Activated naive CD4-positive, alpha-beta T cell (primary cell): ENCODE measurements at places on chromosomes 7 and 10.

- DNase-seq, result no peak
Observed at GRCh38 chr7:69062020-69062765, 536.1 kb upstream of the AUTS2 start.

GRCh38 chr7:141436575-141437075, 114.6 kb upstream of the AGK start:
- no peak for DNase-seq

DNA sequence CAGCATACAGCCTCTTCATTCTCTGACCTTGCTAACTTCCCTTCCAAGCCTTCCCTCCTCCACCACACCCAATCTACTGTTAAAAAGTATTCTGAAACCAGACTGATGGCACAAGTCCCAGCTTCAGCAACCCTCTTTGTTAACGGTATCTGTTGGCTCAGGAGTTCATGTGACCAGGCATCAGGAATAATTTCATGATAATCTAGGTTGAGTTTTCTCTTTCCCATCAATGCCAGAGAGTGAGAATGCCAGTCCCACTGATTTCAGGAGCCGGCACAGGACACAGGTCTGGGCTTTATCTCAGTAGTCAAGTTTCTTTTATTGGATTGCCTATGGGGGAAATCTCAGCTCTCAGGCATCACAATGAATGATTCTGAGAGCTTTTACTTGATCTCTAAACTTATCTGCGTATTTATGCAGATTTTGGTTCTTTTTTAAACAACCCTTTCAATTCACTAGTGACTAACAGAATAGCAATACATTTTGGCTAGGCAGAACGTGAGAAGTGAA, 231.0 kb upstream of the LYZL1 start:
- no peak for DNase-seq

GRCh38 chr10:61068471-61068870, 124.5 kb upstream of the RHOBTB1 start:
- no peak for DNase-seq

- no peak for DNase-seq
Observed at GRCh38 chr10:34112171-34112782, 702.8 kb downstream of the PARD3 start.

DNA sequence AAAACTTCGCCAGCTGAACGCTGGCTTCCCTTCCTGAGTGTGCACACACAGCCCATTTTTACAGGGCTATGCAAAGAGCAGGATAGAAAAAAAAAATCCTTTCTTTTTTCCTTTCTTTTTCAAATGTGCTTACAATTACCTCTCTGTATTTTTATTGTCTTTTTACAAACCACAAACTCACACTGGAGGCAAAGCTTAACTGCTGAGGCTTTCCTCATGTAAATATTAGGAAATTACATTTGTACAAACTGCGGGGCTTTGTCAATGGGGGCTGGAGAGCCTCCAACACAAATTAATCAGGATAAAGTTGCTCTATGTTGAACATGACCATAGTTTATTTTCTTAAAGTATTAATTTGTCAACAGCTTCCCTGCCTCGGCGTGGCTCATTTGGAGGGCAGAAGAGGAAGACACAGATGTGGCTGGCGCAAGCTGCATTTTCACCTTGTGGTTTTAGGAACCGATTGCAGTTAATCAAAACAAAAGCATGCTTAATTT, 411.7 kb upstream of the MKI67 start:
- no peak for DNase-seq

DNA sequence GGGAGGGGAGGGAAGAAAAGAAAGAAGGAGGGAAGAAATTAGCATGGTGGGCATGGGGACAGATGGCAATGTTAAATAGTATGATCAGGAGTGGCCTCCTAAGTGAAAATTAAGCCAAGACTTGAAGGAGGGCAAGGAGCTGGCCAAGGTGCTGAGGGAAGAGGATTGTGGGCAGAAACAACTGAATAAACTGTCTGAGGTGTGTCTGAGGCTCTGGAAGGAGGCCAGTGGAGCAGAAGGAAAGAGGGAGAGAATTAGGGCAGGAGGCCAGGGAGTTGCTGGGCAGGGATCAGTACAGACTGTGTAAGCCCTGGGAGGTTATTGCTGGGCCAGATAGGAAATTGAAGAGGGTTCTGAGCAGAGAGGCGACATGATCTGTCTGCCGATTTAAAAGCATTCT, 40.6 kb upstream of the VKORC1L1 start:
- DNase-seq, result no peak

- no peak for DNase-seq
Observed at GRCh38 chr7:154869436-154869835, 133.5 kb downstream of the PAXIP1 start.

GRCh38 chr7:155824227-155824886, 12.1 kb upstream of the SHH start:
- no peak for DNase-seq

DNA sequence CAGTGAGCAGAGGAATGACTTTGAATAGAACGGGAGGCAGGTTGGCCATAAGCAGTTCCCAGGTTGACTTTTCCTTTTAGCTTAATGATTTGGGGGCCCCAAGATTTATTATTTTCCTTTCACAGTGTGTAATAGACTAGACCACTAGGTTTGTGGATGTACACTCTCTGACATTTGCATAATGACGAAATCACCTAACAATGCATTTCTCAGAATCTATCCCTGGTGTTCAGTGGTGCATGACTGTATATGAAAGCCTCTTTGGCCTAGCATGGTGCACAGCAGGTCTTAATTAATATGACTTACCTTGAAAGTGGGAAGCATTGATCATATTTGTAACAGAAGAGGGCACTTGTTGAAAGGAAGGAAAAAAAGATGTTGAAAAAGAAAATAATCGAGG, 761.9 kb downstream of the TYW1 start:
- DNase-seq, result no peak

DNA sequence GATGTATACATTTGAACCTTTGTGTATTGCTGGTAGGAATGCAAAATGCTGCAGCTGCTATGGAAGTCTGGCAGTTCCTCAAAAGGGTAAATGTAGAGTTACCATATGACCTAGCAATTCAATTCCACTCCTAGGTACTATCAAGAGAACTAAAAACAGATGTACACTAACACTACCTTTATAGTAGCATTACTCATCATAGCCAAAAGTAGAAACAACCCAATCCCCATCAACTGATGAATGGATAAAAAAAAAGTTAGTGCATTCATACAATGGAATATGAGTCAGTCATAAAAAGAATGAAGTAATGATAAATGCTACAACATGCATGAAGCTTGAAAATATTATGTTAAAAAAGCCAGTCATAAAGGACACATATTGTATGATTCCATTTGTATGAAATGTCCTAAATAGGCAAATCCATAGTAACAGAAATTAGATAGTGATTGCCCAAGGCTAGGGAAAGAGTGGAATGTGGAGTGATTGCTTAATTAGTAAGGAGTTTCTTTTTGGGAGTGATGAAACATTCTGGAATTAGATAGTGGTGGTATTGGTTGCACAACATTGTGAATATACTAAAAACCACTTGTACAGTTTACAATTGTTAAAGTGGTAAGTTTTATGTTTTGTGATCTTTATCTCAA, 96.4 kb upstream of the AOAH start:
- DNase-seq, result no peak

GRCh38 chr10:58932126-58932525, 244.3 kb upstream of the PHYHIPL start:
- no peak for DNase-seq

DNA sequence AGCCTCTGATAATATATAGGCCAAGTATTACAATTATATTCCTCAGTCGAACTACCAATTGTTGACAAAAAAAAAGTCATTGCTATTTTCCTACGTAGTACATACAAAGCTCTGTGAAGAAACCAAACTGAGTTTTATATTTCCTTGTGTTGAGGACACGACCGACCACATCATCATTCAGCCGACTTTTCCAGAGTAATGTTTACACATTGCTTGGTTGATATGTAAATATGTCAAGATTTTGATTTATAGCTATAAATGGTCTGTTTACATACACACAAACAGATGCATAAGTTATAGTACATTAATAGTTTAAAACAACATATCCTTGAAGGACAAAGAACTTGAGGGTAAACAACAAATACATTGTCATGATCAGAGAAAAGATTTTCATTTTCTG, 121.5 kb downstream of the CRPPA start:
- no peak for DNase-seq

DNA sequence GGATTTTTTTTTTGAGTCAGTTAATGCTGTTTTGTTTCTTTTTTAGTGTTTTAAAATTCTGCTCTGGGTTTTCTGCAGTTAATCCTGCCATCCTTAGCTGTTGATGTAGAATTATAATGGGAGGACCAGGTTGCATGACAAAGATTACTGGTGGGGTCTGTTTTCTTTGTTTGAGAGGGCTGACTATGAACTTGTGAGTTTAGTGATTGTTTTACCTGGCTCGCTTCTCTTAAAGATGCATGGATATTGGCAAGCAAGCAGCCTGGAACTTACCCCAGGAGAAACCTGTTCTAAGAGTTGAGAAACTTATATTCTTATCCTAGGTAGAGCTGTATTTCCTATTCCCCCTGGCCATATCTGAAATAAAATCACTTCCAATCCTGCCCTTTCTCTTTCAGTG, 727.8 kb downstream of the GRM8 start:
- no peak for DNase-seq

GRCh38 chr7:87083865-87084519, 24.5 kb upstream of the ELAPOR2 start:
- DNase-seq, result no peak

DNA sequence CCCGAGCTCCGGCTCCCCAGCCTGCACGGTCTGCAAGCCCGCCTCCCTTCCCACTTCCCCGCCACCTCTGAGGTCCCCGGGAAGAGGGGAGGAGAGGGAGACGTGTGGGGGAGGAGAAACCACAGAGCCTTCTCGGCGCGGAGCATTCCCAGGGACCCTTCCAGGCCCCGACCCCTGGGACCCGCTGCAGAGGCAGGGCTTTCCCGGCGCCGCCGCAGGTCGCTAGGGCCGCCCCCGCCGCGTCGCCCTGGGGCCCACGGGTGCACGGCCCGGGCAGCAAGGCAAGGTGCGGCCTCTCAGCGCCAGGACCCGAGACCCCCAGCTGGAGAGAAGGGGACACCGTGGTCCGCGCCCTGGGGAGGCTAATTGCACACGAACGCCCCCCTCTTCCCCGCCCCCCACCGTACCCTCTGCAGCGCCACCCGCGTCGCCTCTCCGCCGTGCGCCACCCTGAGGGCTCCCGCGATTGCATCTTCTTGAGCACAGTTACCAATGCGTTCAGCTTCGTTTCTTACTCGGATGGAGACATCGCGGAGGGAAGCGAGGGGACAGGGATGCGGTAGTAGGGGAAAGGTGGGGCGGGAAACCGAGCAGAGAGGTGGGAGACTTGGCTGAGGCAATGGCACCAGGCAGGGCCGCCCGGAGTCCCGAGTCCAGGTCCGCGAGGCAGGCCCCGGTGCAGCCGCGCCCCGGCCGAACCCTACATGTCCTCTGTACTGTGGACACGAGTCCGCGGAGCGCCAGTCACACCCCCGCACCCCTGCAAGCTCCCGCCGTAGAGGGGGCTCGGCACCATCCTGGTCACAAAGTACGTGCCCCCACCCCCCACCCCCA, 28.9 kb downstream of the SKIDA1 start:
- no peak for DNase-seq

DNA sequence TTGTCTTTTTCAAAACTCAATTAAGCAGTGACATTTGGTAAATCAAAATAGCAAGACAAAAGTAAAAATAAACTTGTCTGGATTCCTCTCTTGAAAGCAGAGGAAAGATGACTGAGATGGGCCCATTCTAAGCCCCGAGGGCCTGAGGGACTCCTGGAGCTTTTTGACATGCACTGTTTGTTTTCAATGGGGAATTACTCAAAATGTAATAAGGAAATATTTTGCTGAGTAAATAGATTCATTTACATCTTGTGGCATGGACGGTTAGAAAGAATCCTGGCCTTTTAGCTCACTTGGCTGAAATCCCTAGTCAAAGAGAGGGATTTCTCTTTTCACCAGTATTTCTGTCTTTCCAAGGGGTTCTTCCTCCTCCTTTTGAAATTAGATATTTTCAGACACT, 108.0 kb downstream of the MKX start:
- DNase-seq, result no peak

DNA sequence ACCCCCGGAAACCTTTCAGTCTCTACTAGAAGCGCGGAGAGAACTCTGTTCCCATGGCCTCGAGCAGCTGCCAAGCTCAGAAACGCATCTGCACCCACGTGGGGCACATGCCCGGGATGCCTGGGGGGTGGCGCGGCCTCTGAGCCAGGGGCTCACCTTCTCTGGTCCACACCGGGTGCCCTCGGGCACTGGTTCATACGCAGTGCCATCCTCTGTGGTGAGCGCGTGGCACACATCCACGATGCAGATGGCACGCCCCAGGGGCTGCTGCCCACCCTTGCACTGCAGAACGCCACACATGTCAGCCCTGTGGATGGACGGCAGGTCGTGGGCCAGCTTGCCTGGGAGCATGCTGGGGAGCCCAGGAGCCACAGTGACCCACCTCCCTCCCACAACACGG, 6.5 kb downstream of the ADAM8 start:
- no peak for DNase-seq

- no peak for DNase-seq
Observed at GRCh38 chr7:96931891-96932290, 73.5 kb upstream of the DLX6 start.

- no peak for DNase-seq
Observed at GRCh38 chr10:2619472-2619871, 447.9 kb upstream of the PFKP start.

GRCh38 chr10:62109587-62110293, 158.9 kb downstream of the RTKN2 start:
- no peak for DNase-seq

GRCh38 chr10:19935176-19935575, 118.9 kb downstream of the PLXDC2 start:
- DNase-seq, result no peak

- no peak for DNase-seq
Observed at GRCh38 chr7:157471259-157472125, 134.7 kb downstream of the DNAJB6 start.

DNA sequence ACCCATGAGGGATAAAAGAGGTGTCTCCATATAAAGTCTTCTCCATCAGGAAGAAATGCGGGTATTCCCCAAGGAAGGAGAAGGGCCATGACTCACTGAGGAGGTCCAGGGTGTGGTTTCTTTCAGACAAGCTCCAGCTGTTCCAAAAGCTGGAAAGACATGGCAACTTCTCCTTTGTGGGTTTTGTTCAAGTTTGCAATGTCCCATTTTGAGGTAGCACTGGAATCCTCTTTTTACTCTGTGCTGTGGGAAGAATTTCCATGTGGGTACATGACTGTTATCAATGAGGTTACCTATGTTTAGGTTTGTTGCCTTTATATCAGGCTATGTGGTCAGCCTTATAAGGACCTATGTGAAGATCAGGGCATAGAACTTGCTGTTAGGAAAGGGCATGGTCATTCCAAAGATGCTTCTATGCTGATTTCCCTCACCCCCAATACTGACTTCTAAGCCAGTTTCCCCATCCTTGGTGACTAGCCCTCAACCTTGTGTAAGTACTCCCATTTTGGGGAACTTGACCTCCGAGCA, 697.5 kb downstream of the INHBA start:
- DNase-seq, result no peak

GRCh38 chr10:73248259-73248724, 1.2 kb upstream of the DNAJC9 start:
- no peak for DNase-seq

DNA sequence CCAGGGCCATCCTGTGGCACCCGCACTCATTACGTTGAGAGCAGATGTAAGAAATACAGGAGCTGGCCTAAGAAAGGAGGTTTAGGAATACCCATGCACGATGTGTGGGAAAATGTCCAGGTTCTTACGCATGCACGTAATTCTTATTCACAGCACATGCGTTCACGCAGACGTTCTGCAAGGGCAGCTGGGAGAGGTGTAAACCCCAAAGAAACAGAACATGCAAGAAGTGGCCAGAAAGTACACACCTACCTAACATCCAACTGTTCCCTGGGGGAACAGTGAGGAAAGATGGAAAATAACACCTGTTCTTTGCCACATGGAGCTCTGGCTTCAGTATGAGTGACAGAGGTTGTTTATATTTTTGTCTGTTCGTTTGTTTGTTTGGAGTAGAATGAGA, 285.6 kb downstream of the PRPF18 start:
- no peak for DNase-seq
